CD14-positive monocyte (primary cell): ENCODE measurements at places on chromosomes 7 and 10. TPM values are rescaled to one million over a fixed set of nuclear protein-coding genes. Genes with fewer than 3 reads are reported as not detected.

Gene ATRNL1
- not detected for polyA plus RNA-seq

DNA sequence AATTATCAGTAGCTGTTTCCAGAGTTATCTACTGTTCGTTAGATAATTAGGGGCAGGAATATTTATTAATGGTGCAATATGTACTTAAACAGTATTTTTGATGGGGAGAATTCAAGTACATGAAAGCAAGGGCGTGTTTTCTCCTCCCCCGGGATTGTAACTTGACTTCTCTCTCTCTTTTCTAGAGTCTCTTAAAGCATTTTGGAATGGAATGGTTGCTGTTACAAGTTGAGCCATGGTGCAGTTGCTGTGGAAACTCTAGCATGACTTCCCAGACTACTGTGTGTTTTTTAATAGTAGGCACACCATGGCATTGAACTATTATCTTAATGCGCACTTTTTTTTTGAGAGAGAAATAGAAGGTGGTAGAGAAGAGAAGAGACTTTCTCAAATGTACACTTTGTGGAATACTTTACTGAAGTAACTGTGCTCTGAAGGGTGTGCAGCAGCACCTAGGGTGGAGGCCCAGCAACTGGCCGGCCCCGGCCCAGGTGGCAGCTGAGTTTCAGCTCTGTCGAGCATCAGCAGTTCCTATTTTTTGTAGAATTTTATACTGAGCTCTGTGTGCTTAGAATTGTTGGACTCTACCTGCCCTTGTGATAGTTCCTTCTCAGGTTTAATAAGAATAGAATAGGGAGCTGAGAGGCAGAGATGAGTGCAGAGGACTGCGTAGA, 64.4 kb downstream of the CCNY start:
- H3K4me1 ChIP-seq: peaks cover 14% of the 10 kb centered on the region
- peak overlapping the region; percentile 36 for H3K27ac ChIP-seq
- H3K27me3 ChIP-seq: no peaks in the 10 kb centered on the region
- H3K4me3 ChIP-seq: no peak overlapping the region

DNA sequence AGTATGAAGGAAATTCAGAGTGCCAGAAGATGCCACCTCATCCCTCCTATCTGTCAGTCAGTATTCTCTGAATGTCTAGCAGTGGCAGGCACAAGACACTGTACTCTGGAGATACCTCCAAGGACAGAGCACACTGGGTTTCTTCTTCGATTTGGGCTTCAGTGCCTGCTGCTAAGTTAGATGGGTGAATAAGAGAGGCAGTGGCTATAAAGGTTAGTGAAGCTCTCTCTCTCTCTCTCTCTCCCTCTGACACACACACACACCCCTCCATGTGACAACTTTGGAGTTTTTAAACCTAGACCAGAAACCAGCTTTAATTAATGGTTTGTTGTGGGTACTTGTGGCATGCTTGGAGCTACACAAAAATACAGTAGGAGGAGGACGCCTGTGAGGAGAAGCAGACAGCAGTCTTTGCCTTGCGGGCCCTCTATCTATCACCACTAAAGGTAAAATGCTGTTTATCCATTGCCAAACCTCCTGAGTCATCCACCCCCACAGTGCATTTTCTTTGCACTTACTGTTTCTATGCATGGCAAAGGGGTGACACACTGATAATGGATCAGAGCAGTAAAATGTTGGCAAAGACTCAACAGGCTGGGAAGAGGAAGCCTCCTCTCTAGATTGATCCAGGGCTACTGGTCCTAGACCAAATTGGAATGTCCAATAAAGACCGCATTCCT, 102.5 kb downstream of the TRIL start:
- H3K4me3 ChIP-seq: no peak overlapping the region
- DNase-seq: no peak
- H3K27ac ChIP-seq: no peak overlapping the region
- H3K36me3 ChIP-seq: no peaks in the 10 kb centered on the region

- no peaks in the 10 kb centered on the region for H3K4me1 ChIP-seq
- H3K27me3 ChIP-seq: no peaks in the 10 kb centered on the region
- no peak overlapping the region for H3K4me3 ChIP-seq
- DNase-seq: no peak
- H3K36me3 ChIP-seq: no peaks in the 10 kb centered on the region
Measured at GRCh38 chr10:97593421-97593820, 3.9 kb downstream of the C10orf62 start.

GRCh38 chr7:139680676-139681462, 96.9 kb downstream of the HIPK2 start:
- peak overlapping the region; percentile 56 for H3K27ac ChIP-seq
- H3K36me3 ChIP-seq: peaks cover 13% of the 10 kb centered on the region
- no peak overlapping the region for H3K4me3 ChIP-seq
- DNase-seq: peak; percentile 99
- H3K4me1 ChIP-seq: peaks cover 45% of the 10 kb centered on the region

DNA sequence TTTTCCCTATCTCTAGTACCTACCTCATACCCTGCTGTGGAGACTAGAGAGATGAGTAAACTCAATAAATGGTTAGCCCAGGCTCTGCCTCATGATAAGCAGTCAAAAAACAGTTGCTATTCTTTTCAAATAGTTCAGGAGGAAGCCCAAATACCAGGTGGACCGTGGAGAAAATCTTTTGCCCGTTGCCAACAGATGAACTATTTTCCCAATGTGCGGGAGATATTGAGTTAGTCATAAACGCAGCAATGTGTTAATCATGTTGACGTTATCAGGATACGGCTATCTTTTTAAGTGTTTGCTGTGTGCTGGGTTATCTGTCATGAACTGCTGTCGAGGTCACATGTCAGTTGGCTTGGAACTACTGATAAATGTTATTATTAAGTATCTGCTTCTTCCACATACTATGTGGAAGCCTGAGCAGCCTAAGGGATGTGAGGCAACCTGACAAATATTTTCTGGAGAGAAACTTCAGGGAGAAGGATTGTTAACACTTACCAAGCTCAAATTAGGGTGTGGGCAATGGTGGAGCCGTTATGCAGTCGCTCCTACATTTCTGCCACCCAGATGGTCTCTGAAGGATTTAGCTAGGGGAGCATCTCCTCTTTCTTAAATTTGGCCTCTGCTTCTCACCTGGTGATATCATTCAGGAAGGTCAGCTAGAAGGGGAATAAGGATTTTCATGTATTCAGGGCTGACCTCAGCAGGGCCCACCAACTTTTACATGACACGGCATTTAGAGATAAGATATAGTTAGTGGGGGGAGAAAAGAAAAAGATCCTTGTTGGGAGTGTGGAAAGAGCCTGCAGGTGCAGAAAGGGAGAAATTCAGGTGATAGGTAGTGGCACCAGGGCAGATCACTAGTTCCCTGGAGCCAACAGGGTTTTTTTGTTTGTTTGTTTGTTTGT, 33.5 kb upstream of the SLC26A3 start:
- no peak overlapping the region for H3K4me3 ChIP-seq
- no peaks in the 10 kb centered on the region for H3K4me1 ChIP-seq
- H3K36me3 ChIP-seq: no peaks in the 10 kb centered on the region

- H3K4me1 ChIP-seq: no peaks in the 10 kb centered on the region
- H3K27ac ChIP-seq: no peak overlapping the region
- H3K27me3 ChIP-seq: no peaks in the 10 kb centered on the region
- no peaks in the 10 kb centered on the region for H3K36me3 ChIP-seq
- DNase-seq: no peak
- no peak overlapping the region for H3K4me3 ChIP-seq
Measured at GRCh38 chr10:46527241-46527811, 29.1 kb downstream of the GPRIN2 start.

DNA sequence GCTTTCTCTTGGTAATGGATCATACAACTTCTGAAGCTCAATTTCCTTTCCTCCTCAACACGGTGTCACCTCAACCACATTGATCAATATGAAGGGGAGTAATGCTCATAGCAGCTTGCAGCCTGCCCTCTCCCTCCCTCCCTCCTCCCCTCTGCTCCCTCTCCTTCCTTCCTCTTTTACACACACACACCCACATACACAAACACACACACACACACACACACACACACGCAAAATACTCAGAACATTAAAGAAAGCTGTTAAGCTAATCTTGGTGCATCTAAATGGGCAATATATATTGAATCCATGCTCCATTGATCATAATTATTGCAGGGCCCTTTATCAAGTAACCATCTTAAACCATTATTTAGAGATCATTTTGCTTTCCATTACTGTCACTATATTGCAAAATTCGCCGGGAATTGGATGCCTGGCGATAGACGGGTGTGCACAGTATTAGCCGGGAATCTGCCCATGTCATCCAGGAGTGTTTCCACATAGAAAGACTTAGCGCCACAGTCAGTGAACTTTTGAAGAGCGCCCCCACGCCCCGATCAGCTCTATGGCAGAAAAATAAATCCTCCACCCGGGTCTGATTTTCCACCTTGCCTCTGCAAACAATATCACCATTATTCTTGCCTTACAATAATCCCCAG, 122.0 kb downstream of the PRLHR start:
- no peak overlapping the region for H3K27ac ChIP-seq
- peaks cover 5% of the 10 kb centered on the region for H3K27me3 ChIP-seq
- no peaks in the 10 kb centered on the region for H3K36me3 ChIP-seq
- no peak overlapping the region for H3K4me3 ChIP-seq

GRCh38 chr10:120271696-120272095, 185.3 kb upstream of the PLPP4 start:
- H3K4me1 ChIP-seq: no peaks in the 10 kb centered on the region
- H3K36me3 ChIP-seq: no peaks in the 10 kb centered on the region
- H3K27me3 ChIP-seq: no peaks in the 10 kb centered on the region
- no peak overlapping the region for H3K4me3 ChIP-seq
- no peak overlapping the region for H3K27ac ChIP-seq
